Non-pigmented ciliary epithelial cell (primary cell): ENCODE measurements at places on chromosomes 2 and 18.

DNA sequence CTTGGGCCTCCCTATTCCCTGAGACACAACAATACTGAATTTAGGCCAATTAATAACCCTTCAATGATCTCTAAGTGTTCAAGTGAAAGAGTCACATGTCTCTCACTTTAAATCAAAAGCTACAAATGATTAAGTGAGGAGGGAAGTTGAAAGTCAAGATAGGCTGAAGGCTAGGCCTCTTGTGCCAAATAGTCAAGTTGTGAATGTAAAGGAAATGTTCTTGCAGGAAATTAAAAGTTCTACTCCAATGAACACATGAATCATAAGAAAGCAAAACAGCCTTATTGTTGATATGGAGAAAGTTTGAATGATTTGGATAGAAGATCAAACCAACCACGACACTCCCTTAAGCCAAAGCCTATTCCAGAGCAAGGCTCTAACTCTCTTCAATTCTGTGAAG is 286.9 kb downstream of the MEIS1 start:
- DNase-seq: no peak

DNA sequence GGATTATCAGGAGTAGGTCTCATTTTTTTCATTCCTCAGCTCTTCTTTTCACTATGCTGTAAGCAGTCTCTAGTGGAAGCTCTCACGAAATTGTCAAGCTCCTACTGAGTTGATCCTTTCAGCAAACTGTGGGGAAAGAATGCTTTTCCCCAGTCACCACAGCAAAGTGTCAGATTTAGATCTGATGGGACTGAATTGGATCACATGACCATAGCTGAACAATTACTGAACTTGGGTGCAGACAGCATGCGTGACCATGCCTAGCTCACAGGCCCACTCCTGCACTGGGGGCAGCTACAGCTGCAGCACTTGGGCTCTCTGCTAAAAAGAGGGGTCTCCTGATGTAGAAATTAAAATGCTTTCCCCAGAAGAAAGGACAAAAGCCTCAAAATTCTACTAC is 3.1 kb downstream of the ARHGAP15 start:
- DNase-seq: no peak

- DNase-seq: no peak
Measured at GRCh38 chr2:149125031-149125725, 86.7 kb downstream of the LYPD6B start.

DNA sequence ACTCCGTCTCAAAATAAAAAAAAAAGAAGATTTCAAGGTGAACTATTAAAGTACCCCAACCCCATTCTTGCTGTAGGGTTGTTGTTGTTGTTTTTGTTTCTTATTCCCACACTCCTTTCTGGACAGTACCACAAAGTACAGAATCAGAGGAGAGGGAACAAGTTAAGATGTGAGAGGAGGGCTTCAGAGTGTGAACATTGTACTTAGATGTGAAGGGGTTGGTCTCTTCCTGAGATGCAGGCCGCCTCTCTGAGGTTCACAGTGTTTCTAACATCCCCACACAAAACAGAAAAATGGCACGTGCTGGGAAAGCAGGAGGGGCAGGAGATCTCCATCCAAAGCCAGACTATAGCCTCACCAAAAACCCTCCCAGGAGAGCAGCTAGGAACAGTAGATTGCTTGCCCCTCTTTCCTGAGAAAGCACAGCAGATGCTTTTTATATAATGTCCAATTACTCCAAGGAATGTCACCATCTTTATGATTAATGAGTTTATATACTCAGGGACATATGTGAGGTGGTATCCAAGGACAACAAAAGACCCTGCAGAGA is 22.6 kb downstream of the ADD2 start:
- DNase-seq: no peak

- peak; percentile 5 for DNase-seq
Measured at GRCh38 chr2:19312949-19313348, 45.5 kb downstream of the OSR1 start.

DNA sequence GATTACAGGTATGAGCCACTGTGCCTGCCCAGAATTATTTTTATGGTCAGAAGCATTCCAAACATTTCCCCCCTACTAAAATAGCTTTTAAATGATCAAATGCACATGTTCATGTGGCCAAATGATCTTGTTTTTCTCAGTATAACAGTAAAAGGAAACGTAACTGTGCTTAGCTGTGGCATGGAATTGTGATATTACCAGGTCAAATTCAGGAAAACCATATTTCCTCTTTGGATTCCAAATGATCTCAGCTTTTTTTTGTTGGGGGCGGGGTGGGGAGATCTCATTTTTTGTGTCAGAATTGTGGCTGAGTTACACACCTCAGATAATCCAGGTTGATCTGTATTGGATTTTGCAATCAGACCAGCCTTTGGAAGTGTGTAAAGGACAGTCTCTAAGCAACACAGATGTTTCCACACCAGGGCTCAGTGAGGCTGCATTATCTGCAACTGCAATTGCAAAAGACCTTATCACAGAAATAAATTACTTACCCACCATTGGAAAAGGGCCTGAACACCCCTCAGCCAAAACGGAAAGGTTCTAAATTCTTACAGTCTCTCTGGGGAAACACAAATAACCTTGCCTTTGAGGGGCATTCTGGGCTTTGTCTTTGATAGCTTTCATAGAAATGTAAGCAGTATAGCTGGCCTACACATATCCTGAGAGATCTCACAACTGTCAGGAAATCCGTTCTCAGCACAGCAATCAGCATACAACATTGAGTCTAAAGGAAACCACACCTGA is 8.4 kb downstream of the CASP10 start:
- DNase-seq: no peak

DNA sequence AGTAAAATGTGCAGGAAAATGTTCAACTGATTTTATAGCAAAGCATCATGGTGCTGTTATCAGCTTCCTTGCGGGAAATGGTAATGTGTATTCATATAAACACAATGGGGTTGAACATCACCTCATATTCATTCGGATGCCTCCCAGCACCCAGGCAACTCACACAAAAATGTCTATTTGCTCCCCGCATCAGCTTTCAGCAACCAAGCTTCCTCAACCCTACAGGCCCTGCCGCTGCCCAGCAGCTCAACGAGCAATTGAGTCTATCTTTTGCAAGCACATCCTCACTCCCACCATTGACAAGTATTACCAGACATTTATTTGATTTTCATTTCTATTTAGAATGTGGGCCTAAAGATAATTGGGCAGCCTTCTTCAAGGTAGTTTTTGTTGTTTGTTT is 2161.4 kb upstream of the PIK3C3 start:
- DNase-seq: no peak

DNA sequence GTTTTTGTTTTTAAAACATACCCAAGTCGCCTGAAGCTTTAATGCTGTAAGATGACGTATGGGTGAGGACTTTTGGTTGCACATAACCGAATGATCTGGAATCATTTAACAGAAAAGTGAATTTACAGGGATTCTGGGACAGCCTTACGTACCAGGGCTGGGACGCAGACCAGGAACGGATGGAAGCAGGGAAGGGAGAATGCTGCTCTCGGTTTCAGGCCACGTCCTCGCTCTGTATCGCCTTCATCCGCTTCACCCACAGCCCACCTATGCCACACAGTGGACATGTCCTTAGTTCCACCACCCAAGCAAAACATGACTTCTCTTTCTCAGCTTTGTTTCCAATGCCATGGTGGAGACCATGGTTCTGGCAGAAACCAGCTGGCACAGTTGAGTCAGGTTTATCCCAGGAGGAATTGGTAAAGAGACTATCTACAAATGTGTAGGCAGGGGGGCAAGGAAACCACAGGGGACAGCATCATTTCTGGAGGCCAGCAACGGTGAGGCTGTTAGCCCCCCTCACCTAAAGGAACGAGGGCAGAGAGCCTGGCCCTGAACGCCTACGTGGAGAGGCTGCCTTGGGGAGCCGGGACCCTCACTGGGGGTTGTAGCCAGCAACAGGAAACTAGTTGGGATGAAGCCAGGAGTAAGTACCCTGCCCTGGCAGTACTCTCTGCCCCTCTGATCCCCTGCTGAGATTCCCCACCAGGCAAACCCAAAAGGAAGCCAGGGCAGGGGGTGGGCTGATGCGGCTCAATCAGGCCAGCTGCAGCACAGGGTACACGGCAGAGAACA is 132.5 kb downstream of the NDUFA10 start:
- no peak for DNase-seq

- DNase-seq: no peak
Measured at GRCh38 chr18:36128530-36128870, 640 bp downstream of the SLC39A6 start.

DNA sequence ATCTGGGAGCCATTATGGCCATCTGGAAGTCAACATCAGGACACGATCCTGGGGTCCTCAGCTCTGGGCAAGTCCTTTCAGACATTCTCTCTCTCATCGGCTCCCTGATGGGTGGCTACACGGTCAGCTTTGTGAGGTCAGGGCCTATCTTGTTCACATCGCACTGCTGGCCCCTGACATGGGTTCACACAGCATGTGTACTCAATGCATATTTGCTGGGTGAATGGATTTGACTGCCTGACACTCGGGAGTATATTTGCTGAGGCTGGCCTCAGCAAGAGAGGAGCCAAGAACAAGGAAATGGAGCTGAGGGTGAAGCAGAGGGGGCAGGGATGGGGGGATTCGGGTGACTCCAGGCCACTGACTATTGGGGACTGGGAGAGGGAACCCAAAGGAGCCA is 50.5 kb downstream of the SLC4A5 start:
- DNase-seq: no peak

DNA sequence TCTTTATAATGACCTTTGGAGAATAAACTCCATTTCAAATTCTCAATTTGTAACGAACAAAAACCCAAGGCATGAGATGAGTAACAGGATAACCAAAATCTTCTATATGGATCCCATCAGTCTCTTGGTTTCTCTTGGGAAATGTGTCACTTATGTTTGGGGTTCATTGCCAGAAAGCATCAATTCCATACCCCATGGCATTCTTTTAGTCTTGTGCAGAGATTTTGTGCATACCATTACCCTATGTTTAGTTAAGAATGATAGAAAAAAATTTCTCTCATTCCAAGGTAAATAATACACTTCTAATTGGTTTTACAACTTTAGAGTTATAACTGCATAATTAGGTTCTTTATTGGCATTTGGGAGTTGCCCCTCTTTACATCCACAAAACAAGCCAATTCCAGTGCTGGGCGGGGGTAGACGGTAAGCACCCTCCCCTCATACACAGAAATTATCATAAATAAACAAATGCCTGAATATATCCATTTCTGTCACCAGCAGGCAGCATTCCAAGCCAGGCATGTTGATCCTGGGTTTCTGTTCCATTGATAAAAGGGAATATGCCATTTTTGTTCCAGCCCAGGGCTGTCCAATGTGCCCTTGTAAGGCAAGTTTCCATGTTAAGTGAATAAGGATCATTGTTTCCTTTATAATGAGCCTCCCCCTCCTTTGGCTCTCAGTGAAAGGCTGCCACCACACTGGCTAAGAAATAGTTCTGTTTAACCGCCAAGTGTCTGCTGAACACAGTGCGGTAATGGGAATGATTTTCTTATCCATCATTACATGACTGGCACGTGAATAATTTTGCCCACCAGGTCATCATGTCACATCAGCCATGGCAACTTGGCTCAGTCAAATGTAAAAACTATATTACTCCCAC is 680.1 kb upstream of the ZEB2 start:
- no peak for DNase-seq

- peak; percentile 41 for DNase-seq
Measured at GRCh38 chr18:23503038-23503962, at the start of gene RMC1. TSS of gene RMC1 (plus strand) at chr18:23503511. CDS start at chr18:23503619, 108 bp downstream.
